Dorsolateral prefrontal cortex (tissue), 122 donors: ENCODE measurements at places on chromosomes 2 and 18. TPM values are rescaled to one million over a fixed set of nuclear protein-coding genes. Genes with fewer than 3 reads are reported as not detected.

DNA sequence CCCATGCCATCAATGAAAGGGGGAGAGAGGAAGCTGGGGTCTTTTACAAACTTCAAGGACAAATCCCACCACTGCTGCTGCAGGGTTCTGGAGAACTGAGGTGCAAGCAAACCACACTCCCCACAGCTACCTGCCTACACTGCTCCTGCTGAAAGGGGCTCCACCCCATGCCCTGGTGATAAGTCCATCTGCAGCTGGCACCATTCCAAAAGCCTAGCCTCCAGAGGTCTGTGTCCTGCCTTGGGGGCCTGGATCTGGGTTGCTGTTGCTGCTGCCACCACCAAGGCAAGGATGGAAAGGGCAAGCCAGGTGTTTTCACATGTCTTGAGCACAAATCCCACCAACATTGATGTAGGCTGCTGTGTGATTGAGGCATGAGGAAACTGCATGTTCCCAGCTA lies 97.4 kb upstream of the UBE2E3 start:
- no peak for DNase-seq

- no peak for DNase-seq
These were observed 117.8 kb downstream of the NFATC1 start for GRCh38 chr18:79513381-79514081.

DNA sequence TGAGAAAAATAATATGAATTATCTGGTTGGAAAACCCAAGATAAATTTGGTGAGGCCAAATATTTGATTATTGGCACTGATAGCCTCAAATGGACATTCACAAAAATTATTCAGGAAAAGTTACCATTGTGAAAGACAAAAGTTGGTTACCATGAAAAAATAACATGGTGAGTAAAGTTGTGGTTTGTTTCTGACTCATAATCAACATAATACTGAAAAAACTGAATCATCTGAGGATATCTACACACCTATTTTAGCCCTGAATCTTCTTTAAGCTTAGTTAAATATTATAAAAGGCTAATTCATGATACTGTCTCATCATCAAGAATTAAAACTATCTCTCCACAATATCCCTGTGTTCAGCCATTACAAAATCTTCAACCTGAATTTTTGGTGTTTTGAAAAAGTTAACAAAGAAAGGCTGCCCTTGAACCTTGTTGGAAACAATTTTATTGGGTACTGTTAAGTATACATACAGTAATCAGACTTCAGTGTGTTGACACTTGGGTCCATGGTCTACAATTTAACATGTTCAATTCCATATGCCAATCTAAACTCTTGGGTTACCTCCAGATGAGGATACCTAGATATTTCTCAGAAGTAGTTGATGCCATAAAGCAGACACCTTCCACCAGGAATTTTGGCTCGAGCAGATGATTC lies 607.5 kb upstream of the SLC39A10 start:
- no peak for DNase-seq

DNA sequence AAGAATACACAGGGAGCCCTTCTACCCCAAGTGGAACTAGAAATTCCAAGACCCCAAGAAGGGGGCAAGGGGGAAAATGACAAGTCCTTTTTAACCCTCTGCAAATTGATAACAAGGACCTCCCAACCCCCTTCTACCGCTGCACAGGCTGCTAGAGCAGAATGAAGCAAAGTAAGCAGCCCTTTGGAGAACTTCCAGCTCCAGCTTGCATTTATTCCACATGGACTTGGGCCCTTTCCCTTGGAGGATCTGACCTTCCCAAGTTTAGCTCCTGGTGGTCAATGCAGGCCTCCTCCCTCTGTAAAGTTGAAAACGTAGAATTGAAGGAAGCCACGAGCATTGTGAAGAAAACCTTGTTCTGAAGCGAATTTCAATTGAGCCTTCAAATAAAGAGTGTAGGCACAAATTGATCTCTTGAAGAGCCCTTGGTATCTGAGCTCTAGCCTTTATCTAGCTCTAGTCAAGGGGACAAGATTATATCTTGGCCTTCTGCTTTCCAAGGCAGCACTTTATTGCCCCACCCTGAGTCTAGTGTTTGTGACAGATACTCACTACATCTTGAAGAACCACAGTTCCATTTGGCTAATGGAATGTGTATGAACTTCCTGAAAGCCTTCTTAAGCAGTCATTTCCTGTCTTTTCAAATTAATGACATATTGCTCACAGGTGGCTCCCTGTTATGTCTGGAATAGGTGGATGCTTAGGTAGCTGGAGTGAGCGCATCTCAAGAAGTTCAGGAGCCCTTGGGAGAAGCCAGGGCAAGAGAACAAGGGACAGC lies 37.2 kb downstream of the SLC14A2 start:
- no peak for DNase-seq

- no peak for DNase-seq
These were observed 93.3 kb downstream of the CDH20 start for GRCh38 chr18:61426492-61427053.

DNA sequence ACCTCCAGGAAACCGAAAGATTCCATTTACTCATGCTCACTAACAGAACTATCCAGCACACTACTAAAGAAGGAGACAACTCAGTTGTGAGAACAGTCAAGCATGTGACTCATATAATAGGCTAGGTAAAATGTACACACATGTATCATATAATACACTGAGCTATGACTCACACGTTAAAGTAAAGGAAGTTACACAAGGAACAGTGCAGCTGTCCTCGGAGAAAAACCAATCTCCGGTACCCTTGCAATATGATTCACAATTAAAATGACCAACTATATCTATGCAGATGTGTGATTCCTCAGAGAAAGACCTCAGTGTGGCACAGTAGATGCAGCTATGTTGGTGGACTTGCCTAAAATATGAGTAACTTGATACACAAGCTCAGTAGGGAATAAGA lies 76.5 kb downstream of the STRN start:
- no peak for DNase-seq

SERPINB2 gene
- 0.50 TPM for total RNA-seq

TRABD2A gene
- 11.9 TPM for total RNA-seq

TEKT4 gene
- total RNA-seq: 0.37 TPM

PLEKHH2 gene
- total RNA-seq: 10.2 TPM

L3MBTL4 gene
- total RNA-seq: 25.0 TPM
